ENCODE measurements at places on chromosomes 6 and 20.

DNA sequence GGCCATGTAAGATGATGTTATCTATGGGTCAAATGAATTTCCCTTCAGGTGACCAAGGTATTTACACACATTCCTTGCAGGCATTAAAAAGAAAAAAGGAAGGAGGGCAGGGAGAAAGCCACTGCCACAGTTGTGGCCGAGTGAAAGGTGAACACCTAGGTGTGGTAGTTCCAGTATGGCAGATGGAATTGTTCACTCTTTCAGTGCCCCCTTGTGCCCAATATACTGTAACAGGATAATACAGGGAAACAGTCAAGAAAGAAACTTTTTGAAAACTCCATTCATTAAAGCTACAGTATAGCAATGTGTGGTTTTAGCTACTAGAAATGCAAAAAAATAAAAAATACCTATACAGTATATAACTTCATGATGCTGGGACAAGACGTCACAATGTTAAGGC is 52.1 kb downstream of the BMP2 start:
- no peak for DNase-seq

GRCh38 chr20:64247970-64248841 is 7.3 kb upstream of the PCMTD2 start:
- DNase-seq: no peak

GRCh38 chr6:135233686-135234491 is 52.8 kb downstream of the MYB start:
- DNase-seq: no peak

GRCh38 chr6:38364775-38365174 is 275.0 kb downstream of the BTBD9 start:
- DNase-seq: no peak

- DNase-seq: no peak
Observed at GRCh38 chr6:40395698-40396076, 191.5 kb downstream of the LRFN2 start.

DNA sequence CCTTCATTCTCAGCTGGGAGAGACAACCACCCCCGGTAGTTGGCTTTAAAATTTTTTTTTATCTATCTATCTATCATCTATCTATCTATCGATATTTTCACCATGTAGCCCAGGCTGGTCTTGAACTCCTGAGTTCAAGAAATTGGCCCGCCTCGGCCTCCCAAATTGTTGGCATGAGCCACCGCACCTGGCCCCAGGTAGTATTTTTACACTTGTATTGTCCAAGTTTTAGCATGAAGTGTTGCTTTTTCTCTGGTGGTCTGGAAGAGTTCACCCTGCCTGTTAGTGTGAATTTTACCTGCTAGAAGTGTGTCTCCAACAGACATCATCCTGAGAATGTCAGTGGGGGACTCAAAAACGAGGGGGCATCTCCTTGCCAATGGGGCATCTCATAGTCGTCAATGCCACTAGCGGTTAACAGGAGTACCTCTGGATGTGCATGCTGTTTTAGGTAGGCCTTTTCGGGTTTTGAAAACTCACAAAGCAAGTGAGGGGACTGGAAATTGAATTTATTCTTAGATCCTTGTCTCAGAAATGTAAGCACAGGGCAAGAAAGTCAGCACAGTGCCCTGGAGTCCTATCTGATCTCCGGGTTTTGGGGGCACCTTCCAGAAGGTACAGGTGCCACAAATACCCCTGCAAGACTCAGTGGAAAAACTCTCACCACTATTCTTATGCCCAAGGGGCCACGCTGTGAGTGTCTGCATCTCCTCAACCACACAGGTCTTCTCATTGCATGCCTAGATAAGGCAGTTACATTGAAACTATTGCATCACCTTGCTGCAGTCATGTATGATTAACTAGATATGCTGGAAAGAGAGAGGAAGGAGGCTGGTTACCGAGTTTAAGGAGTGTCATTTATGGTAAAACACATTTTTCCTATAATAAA is 37.1 kb downstream of the TNFAIP3 start:
- DNase-seq: no peak

DNA sequence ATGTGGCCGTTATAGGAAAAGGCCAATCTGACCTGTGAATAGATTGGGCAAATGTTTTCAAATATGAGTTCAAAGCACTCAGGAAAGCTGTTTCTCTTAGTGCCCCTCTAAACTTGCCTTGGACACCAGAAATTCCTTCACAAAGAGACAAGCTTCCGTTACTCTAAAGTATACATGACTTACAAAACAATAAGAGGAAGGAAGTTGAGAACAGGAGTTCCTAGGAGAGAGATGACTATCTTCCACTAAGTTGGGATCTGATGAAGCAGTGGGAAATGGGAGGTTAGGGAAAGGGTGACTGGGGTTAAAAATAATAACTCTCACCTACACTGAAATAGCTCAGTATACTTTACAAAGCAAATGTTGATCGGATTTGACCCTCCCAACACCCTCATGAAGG is 50.0 kb downstream of the ISM1 start:
- DNase-seq: no peak

- no peak for DNase-seq
Observed at GRCh38 chr6:13859871-13860555, 45.7 kb upstream of the MCUR1 start.

- no peak for DNase-seq
Observed at GRCh38 chr6:150528648-150529285, 70.9 kb upstream of the PLEKHG1 start.

DNA sequence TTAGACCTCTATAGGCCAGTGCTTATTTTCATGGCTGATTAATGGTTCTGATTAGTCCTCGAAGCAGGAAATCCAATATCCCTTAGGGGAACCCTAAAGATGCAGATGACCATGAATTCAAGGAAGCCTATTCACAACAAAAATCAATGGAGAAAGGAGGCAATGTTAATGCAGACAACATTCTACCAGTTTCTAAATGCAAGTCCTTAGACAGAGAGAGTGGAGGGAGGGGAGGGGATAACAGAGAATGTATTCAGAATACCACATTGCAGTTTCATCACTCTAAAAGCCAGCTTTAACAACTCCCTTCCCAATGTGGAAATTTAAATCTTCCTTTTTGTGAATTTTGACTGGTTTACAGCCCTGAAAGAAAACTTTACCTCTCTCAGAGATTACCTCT is 87.1 kb upstream of the POU3F2 start:
- no peak for DNase-seq

DNA sequence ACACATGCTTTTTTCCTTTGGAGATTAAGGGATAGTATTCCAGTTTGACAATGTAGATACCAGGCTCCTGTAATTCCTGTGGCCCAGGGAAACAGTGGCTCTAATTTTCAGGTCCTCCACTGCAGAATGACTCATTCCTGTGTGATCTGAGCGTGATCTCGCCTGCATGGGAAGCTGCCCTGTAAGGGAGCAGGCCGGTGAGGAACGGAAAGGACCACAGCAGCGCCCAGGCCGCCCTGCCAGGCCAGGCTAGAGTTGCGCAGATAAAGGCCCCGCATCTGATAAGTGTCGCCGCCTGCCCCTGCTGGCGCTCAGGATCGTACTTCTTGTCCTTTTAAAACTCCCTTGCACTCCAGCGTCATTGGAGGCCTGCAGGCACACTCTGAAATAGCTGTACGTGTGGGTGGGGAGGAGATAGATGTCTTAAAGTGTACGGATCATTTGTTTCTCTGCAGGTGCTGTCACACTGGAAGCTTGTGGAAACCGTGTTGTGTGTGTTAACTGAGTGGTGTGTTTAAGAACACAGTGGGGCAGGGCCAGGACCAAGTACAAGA is 60.7 kb downstream of the SYNJ2 start:
- no peak for DNase-seq

- DNase-seq: no peak
Observed at GRCh38 chr6:5046430-5046829, 38.7 kb upstream of the PPP1R3G start.

GRCh38 chr6:31898383-31899011 is 999 bp upstream of the EHMT2 start:
- no peak for DNase-seq

DNA sequence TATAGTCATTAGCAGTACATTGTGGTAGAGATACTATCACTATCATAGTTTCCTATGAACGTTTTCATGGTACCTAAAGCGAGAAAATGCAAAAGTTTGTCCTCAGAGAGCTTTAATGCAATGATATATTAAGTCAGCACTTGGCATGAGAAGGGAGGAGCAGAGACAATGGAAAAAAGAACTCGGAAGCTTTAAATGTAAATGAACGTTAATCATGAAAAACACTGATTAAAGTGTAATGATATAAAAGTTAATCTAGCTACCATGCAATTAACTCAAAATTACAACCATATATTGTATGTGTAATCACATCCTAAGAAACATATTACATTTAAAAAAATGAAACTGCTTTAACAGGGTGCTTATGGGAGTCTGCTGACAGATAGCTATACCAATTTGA is 282.7 kb downstream of the HDGFL1 start:
- no peak for DNase-seq

DNA sequence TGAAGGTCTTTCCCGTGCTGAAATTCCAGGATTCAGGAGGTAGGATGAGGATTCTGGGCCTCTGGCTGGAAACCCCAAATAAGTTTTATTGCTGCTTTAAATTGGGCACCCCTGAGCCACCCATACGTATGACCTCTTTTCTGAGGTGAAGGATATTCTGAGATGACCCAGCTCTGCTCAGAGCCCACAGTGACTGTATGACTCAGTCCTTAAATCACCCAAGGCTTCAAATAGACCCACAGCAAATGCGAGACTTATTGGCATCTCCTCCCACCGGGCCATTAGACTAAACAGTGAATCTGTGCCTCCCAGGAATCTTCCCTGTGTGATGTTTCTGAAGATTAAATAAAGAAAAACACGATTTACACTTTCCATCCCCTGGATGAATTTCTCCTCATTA is 9.5 kb downstream of the SIRPG start:
- no peak for DNase-seq

GRCh38 chr6:146071781-146072180 is 42.9 kb downstream of the GRM1 start:
- no peak for DNase-seq

DNA sequence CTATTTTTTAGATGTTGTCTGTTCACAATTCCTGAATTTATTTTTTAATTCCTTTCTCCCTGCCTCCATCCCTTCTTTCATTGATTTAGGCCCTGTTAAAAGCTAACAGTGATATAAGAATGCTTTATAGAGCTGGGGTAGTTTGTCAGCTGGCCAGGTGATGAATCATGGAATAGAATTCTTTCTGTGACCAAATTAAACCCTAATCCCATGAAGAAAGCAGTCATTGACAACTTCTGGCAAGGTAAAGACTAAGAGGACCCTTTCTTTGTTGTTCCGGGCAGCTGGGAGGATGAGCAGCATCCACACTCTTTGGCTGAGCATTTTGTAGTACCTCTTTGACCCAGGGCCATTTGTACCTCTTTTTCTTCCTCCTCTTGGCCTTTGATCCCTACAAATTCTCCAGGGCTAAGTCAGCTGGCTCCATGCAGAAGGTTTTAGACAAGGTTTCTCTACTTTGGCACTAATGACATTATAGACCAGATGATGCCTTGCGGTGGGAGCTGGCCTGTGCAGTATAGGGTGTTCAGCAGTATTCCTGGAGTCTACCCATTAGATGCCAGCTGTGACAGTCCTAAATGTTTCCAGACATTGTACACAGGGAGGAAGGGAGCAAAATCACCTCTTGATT is 102.9 kb downstream of the SLX4IP start:
- no peak for DNase-seq

DNA sequence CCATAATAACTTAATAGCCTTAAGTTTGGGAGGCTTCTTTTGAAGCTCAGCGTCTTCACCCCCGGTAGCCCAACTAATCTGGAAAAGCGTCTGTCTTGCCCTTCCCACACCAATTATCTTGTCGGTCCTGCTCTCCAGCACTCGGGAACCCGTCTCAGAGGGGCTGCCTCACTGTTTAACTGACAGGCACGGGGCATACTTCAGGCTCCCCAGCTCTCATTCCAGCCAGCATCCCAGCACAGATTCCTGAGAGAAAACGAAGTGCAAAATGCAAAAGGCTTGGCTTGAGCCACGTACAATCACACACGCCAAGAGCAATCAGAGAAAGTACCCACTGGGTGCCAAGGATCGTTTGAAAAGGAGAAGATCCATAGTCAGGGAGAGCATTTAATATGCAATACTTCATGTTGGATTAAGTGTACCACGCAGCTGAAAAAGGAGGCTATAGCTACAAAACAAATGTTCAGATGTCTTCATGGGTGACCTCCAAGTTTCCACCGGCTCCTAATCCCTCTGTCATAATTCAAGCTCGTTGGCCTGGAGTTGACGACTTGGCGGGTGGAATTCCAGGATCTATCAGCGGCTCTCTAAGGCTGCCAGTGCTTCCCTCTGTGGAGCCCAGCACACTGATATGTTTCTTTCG is 53.7 kb upstream of the STX16 start:
- DNase-seq: no peak
